ENCODE measurements at places on chromosomes 4 and X.
A peak's percentile ranks its signal among the peaks of the same experiment; 100 is the strongest.

GRCh38 chr4:74503580-74503979 is 58.6 kb downstream of the AREG start:
- no peak for DNase-seq

DNA sequence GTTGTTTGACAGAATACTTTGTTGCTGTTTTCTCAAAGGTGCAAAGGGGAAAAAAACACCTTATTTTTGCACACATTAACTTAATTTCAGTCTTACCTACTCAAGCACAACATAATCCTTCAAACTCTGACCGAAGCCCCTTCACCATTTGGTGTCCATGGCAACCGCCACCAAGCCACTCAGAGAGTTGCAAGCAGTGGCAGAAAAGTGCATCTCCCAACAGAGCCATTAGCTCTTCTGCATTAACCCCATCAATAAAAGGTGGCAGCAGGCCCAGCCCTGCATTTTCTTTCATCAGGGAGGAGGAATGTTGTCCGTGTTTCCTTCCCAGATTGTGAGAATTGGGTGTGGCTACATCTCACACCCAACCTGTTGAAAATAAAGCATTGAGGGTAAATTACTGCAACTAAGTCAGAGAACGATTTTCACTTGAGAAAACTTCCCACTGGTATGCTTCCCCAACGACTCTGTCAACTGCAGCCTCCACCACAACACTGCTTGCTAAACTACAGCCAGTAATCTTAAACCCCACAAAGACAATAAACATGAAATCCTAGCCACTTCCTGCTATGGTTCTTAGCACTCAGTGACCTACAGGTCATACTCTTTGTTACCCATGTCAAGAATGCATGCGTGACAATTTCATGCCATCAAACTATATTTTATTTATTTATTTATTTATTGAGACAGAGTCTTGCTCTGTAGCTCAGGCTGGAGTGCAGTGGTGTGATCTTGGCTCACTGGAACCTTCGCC is 154.0 kb downstream of the GRIA3 start:
- no peak for DNase-seq

DNA sequence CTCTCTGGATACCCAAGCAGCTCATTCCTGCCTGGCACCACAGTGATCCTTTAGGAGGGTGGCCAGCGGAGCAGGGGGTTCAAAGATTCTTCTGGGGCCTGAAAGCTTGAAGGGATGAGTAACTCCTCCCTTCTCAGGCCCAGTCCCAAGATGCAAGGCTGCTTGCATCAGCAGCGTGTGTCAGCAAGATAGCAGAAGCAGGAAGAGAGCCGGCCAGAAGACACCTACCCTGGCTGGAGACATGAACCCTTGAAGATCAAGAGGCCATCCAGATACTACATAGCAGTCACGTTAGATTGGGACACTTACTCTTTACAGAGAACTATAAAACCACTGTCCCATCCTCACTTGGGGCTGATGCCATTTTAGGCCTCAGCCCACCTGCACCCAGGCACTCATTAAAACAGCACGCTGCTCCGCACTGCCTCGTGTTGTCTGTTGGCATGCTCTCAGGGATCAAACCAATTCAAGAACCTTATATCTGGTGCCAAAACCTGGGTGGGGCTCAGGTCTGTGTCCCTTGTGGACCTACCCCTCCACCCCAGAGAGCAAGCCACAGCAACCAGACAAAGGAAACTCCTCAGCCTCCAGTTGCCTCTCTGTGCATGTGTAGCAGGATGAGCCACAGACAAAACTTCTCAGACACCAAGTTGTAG is 6.5 kb downstream of the UGT2B17 start:
- no peak for DNase-seq

GRCh38 chr4:175657571-175657970 is 154.5 kb downstream of the GPM6A start:
- DNase-seq: no peak

DNA sequence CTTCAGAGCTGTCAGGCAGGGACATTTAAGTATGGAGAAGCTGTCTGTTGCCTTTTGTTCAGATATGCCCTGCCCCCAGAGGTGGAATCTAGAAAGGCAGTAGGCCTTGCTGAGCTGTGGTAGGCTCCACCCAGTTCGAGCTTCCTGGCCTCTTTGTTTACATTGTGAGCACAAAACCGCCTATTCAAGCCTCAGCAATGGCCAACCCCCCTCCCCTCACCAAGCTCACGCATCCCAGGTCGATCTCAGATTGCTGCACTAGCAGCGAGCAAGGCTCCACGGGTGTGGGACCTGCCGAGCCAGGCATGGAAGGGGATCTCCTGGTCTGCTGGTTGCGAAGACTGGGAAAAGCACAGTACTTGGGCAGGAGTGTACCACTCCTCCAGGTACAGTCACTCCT is 59.3 kb downstream of the ZNF674 start:
- DNase-seq: no peak

DNA sequence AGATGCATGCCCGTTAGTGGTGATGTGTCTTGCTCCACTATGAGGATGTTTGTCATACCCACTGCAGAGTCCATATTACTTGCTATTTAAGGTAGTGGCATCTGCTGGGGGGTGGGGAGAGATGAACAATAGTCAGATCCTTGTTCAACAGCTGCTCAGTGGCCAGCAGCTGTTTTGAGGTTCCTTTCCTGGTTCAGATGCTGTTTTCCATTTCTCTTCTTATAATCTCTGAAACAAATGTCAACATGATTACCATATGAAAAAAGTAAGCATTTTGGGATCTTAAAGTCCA is 1567.9 kb upstream of the TENM3 start:
- no peak for DNase-seq

DNA sequence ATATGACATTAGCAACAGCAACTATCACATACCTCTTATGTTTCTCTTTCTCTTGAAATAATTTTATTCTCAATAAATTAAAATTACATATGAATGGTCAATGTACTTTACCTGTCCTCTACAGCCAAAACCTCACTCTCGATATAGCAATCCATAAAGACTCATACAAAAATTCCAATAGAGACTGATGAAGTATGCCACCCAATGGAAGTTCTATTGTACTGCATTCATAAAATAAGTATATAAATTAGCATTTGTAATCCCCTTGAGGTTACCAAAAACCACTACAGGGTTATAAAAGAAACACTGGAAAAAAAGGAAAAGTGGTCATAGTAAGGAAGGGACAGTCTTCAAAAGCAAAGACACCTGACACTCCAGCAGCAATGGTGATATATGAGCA is 32.8 kb downstream of the CLDN2 start:
- DNase-seq: peak; percentile 1

- DNase-seq: peak; percentile 29
These were observed 3.4 kb downstream of the MAGEE2 start for GRCh38 chrX:75781611-75782010.

DNA sequence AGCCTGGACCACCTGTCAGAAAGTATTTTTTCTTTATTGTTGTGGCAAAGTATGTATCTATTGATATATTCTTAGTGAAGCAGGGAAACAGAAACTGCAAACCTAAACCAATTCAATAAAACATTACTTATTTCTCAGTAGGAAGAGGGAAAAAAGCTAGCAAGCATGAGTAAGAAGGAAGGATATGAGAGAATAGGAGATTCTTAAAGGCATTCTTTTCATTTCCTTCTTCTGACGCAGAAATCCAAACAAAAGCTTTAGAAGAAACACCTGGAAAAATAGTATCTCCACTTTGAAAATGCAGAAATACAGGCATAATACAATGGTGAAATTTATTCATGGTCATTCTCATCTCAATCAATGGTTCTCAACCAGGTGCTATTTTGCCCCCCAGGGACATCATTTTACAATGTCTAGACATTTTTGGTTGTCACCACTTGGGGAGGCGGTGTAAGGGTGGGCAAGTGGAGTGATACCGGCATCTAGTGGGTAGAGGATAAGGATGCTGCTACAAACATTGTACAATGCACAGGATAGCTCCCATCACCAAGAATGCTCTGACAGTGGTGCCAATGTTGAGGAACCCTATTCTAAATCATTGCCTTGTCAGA is 21.7 kb upstream of the ATXN3L start:
- DNase-seq: no peak

DNA sequence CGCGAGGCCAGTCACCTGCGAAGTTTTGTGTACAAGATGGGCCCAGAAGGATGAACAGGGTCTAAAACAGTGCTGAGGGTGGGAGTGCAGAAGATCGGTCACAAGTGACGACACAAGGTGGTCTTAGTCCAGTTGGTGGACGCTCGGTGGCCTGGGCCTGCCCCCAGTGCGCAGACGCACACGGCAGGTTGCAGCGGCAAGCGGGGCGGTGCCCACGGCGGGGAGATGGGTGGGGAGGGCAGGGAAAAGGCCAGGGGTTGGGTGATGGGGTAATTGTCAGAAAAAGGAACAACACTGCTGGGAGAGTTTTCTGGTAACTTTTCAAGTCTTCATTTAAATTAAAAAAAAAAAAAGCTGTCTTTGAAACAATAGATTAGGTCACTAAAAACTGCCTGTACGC is 1.0 kb upstream of the PRDX4 start:
- no peak for DNase-seq

DNA sequence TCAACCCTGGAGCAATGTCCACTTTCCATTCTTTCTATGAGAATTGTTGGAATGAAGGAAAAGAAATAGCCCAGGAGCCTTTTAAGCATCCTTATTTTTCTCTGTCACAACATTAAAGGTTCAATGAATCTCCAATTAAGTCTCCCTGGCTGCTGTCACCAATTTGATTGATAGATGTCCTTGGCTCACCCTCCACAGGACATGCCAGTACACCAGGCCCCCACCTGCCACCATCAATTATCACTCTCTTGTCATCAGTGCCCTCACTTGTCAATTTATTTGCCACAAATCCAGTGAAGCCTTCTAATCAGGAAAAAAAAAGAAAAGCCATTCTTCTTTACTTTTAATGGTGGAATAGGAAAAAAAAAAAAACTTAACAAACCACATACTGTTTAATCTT is 453.6 kb downstream of the CENPC start:
- no peak for DNase-seq

- no peak for DNase-seq
These were observed 77.2 kb downstream of the DDIT4L start for GRCh38 chr4:100113096-100113495.

GRCh38 chrX:25519258-25519657 is 503.5 kb upstream of the ARX start:
- DNase-seq: no peak

DNA sequence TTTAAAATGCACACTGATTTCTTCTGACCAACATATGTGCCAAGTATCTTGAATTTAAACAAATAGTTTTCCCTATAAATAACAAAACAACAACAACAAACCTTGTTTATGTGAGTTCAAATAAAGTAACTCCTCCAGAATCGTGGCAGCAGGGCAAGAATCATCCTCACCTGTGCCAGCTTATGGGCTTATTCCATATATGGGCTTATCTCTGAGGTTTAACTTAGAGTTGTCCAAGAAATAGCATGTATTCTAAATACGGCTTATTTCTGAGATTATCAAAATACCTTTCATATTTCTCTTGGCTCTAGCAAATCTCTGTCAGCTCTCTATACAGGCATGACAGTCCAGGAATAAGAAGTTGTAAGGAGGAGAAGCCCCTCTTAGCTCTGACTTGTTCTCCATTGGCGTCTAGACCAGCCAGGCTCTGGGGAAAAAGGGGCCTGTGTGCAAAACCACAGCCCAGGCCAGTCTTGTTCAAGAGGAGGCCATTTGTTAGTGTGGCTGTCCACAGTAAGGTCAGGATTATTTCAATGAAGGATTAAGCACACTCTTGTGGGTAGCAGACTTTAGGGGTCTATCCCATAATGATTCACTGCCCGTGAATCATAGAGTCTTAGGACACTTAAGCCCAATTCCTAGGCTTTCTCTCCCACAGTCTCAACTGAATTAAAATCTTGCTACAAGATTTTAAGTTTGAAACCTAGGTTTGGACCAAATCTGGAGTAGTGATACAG is 63.2 kb downstream of the FRAS1 start:
- DNase-seq: no peak

- no peak for DNase-seq
These were observed 224.0 kb downstream of the APBB2 start for GRCh38 chr4:40990236-40990898.
